ENCODE measurements at places on chromosomes 16 and 17.

DNA sequence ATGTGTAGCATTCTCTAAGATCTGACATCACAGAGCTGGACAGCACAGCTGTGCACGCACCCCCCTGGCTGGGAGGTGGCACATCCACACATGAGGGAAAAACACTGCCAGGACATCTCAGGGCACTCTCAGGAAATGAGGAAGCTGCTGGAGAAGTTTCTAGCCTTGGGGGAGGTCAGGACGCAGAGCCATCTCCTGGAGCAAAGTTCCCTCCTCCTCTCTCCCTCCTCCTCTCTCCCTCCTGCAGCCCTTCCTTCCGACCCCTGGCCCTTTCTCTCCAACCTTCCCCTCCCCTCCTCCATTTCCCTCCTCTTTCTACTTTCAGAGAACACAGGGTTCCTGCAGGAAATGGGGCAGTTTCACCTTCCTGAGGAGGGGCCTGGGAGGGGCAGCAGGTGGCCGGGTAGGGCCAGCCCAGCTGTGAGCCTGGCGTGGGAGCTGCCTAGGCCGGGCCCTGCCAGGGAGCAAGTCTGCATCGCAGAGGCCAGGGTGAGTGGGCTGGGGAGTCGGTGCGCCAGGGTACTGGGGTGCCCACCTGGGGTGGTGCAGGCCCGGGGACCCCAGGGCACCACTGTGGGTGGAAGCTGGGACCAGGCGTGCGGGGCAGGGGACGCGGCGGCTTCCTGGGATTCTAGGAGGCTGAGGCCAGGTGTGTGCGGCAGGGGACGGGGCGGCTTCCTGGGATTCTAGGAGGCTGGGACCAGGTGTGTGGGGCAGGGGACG lies at the start of gene DPEP1:
TSS of gene DPEP1 (plus strand) at position 412 of the 723 bp plus-strand sequence. CDS start 16,769 bp downstream, outside the sequence.
- DNase-seq: no peak

DNA sequence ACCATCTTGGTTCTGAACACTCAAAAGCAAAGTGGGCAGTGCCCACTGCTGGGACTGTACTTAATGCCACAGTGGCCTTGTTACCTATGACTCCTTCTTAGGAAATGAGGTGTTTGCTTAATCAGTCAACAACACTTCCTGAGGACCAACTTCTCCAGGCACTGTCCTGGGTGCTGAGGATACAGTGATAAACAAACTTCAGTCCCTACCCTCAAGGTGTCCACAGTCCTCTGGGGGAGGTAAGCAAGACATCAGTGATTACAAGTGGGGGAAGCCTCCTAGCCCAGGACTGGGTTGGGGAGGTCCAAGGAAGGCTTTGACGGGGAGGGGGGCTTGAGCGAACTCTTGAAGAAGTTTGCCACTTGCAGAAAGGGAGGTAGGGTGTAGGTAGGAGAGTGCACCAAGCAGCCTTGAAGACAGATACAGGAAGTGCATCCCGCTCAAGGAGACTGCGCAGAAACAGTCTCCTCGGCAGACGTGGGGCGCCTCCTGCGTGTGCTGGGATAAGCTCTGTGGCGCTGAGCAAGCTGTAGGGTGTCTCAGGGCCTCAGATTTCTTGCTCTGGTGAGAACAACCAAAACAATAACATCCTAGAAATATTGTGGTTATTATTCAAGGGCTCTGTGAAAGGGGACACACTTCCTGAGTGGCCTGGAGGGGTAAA lies 2.6 kb upstream of the ABCC3 start:
- no peak for DNase-seq

DNA sequence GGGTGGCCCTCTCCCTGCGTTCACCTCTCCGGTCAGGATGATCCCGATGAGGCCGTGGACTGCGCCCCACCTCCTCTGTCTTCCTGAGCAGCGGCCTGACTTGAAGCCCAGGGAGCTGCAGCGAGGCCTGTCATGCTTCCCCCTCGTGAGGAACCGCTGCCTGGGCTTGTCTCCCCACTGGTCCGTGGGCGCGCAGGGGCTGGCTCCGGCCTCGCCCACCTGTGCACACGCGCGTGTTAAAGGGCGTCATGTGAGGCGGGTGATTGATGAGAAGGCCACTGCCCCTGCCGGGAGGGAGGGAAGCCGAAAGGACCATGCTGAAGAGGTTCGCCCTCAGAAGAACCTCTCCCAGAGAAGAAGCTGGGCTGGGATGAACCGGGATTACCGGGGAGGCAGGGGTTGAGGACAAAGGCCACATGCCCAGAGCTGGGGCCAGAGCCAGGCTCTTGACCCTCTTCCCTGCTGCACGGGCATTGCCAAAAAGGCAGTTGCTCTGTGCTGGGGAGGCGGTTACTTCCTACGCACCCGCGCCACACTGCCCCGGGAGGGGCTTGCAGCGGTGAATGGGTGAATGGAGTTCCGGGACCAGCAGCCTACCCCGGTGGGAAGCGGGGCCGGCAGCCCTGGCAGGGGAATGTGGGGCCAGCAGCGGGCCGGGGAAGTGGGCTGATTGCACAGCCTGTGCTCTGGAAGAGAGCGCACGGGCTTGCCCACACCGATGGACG lies 85.9 kb upstream of the GSE1 start:
- DNase-seq: no peak

GRCh38 chr16:69273009-69273408 lies 38.1 kb upstream of the VPS4A start:
- DNase-seq: no peak

- DNase-seq: no peak
Observed at GRCh38 chr16:66591018-66591417, 11.8 kb downstream of the CMTM2 start.

DNA sequence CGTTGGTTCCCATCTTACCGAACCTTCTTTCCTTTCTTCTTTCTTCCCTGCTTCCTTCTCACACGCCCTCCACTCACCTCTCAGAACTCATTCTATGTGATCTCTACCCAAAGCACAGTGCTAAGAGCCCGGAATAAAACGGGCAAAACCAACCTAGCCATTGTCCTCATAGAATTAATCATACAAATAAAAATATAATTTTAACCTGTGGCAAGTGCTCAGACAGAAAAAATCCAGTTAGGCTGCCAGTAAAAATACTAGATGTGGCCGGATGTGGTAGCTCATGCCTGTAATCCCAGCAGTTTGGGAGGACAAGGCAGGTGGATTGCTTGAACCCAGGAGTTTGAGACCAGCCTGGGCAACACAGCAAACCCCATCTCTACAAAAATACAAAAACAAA lies 27.0 kb downstream of the BMERB1 start:
- DNase-seq: no peak

- DNase-seq: no peak
Observed at GRCh38 chr16:24771132-24771778, 41.8 kb downstream of the TNRC6A start.

DNA sequence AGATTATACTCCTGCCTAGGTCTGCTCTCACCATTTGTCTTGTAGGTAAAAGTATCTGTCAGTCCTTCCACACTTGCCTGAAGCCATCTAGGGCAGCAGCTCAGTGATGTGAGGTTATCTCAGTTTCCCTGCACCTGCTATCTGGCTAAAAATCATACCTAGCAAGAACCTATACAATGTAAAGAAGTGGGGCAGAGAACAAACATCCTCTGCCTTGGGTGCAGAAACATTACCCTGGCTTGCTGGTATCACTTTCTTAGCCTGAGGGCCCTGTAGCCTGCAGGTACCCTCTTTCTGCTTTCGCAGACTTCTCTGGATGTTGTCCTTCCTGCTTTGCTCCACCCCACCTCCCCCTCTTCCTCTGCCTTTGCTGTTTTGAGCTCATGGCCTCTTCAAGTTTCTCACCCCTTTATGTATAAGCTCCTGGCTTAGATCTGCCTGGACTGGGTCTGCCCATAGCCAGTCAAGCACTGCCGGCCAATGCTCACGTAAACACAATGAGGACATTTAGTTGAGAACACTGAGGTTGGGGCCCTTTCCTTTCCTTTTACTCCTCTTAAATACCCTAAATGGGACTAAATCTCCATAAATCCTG lies 8.7 kb upstream of the SDK2 start:
- no peak for DNase-seq

- DNase-seq: no peak
Observed at GRCh38 chr17:21039839-21040575, 2.8 kb downstream of the USP22 start.

DNA sequence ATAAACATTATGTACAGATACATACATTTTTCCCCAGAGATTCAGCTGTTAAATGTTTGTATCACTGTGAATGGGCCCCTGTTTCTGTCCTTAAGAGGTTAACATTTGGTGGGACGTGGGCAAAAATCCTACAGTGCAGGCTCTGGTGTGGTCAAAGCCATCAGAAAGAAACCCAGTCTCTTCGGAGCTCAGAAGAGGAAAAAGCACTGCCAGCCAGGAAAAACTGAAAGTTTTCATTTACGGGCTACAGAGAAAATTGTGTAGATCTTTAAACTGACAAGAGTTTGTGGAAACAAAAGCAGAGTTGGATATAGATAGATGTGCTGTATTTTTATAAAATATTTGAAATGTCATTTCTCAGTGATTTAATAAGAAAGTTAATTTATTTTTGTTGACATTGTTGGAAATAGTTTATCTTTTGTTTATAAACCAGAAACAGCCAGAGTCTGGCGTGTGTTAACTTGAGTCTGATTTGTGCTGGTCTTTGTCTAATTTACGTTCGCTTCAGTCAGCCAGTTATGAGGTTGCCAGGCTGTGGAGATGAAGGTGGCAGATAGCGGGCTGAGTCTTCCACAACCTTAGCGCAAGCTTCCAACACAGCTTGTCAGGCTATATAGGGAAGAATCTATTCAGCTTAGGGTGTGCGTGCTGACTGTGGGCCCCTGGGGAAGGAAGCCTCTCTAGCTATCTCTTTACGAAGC lies 9.5 kb upstream of the TEKT3 start:
- DNase-seq: no peak

DNA sequence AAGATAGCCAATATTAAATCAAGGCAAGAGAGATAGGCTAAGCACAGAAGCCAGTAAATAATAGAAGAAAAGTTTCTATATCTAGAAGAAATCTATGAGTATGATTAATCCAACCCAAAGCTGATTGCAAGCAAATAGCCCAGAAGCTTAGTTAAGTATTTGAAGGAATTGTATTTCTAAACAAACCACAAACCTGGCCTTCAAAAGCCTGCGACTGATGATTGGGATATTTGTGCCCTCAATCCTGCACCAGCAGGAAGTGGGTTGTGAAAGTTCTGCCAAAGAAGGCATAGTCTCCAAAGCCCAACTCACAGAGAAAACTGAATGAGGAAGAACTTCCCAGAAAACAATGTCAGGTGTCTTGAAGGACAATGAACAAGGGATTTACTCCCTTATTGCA lies 114.5 kb upstream of the C17orf78 start:
- no peak for DNase-seq

GRCh38 chr16:23104032-23104955 lies 45.0 kb downstream of the USP31 start:
- DNase-seq: no peak

GRCh38 chr17:64278614-64279013 lies 15.6 kb upstream of the TEX2 start:
- no peak for DNase-seq

- DNase-seq: no peak
Observed at GRCh38 chr16:69143116-69143515, 10.7 kb downstream of the UTP4 start.

DNA sequence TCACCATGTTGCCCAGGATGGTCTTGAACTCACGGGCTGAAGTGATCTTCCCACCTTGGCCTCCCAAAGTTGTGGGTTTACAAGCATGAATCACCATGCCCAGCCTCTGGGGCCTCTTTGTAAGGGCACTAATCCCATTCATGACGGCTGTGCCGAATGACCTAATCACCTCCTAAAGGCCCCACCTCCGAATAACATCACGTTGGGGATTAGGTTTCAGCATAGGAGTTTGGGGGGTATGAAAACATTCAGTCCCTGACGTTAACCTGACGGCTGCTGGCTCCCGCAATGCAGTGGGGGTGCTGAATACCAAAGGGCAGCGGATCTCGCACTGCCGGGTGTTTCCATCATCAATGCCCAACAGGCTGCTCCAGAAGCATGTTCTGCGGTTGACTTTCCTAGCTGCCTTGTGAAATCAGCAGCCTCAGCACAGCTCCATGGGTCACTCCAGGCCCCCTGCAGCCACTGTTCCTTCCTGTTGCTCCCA lies 120.8 kb upstream of the SEC14L1 start:
- no peak for DNase-seq

DNA sequence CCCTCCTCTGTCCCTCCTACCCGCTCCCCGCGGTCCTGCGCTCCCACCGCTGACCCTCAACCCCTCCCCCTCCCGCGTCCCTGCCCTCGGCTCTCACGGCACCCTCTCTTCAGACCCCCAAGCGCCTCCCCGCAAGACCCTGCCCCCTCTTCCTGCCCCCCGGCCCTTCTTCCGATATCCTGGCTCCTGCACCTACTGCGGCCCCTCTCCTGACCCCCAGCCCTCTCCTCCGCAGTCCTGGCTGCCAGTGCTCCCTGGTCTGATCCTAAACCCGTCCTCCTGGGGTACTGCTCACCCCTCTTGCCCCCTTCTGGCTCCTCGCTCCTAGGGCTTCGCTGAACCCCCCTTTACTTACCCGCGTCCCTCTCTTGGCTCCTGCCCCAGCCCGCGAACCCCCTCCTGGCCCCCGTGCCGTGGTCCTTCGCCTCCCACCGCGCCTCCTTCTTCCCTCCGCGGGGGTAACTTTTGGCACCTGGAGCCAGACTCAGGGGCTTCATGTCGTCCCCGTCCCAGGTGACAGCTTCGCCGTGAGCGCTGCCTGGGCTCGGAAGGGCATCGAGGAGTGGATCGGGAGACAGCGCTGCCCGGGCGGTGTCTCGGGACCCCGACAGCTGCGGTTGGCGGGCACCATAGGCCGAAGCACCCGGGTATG lies 839 bp downstream of the NKD1 start:
- no peak for DNase-seq

GRCh38 chr17:77459018-77459755 lies 318.4 kb downstream of the SEC14L1 start:
- no peak for DNase-seq

- no peak for DNase-seq
Observed at GRCh38 chr16:46658925-46659324, 30.1 kb downstream of the VPS35 start.
